A549 treated with CORT108297 at 1 μM for 4 hours (cell line): ENCODE measurements at places on chromosomes 2 and 18. TPM values are rescaled to one million over a fixed set of nuclear protein-coding genes. Genes with fewer than 3 reads are reported as not detected.

The TCF23 gene
- total RNA-seq, result not detected in 5 replicates

The VIT gene
- total RNA-seq, result 0.04 TPM in 1 of 5 replicates, not detected in the others

The RND3 gene
- total RNA-seq, result 49.5 to 68.6 TPM (median 53.9 TPM) in 5 replicates

The FBXO41 gene
- total RNA-seq, result 4.1 to 6.4 TPM (median 5.5 TPM) in 5 replicates

The MYO7B gene
- 0.09 to 0.27 TPM (median 0.13 TPM) in 5 replicates for total RNA-seq

The ALLC gene
- 0.06 to 0.13 TPM (median 0.12 TPM) in 4 of 5 replicates, not detected in the other for total RNA-seq

The FOXI3 gene
- 0.05 TPM in 1 of 5 replicates, not detected in the others for total RNA-seq

The TFCP2L1 gene
- 2.9 to 4.9 TPM (median 3.3 TPM) in 5 replicates for total RNA-seq

The ALPG gene
- total RNA-seq, result 0.12 to 0.22 TPM (median 0.16 TPM) in 5 replicates

The TDRD15 gene
- not detected in 5 replicates for total RNA-seq

The GPR75 gene
- total RNA-seq, result 1.3 to 1.8 TPM (median 1.5 TPM) in 5 replicates

The HDLBP gene
- total RNA-seq, result 247 to 269 TPM (median 259 TPM) in 5 replicates

The ARHGAP15 gene
- total RNA-seq, result 0.25 TPM in 1 of 5 replicates, not detected in the others

The SPEG gene
- 4.3 to 9.5 TPM (median 7.0 TPM) in 5 replicates for total RNA-seq

The CD8A gene
- 0.28 to 0.42 TPM (median 0.32 TPM) in 5 replicates for total RNA-seq

The PAX8 gene
- 0.66 to 0.95 TPM (median 0.83 TPM) in 5 replicates for total RNA-seq
